ENCODE measurements at places on chromosomes 13 and 19.

- DNase-seq: no peak
These were observed 7.4 kb upstream of the ZNF428 start for GRCh38 chr19:43626838-43627237.

DNA sequence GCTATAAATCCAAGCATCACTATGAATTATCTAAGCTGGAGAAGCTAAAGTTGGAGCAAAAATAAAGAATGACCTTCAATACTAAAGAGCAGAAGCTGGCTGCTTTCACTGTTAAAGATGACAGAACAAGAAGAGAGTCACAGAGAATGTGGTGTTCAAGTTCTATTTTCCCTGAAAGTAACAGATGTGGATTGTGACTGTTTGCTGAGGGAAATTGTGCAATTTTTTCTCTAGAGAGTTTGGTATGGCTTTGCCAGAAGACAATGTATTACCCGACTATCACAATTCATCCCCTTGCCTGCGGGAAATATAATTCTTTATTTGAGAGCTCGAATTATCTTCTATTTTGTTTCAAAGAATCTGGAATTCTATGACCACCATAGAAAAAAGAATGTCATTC is 83.1 kb downstream of the TNFSF13B start:
- no peak for DNase-seq

GRCh38 chr19:695352-695949 is at the start of gene PRSS57:
TSS of gene PRSS57 (minus strand) at chr19:695452. CDS start at chr19:695430, 22 bp downstream.
- DNase-seq: no peak

GRCh38 chr19:23823952-23824389 is 65.3 kb upstream of the ZNF681 start:
- DNase-seq: no peak

GRCh38 chr13:98443329-98443728 is 133.6 kb downstream of the STK24 start:
- no peak for DNase-seq

GRCh38 chr19:50377517-50377916 is 1.3 kb downstream of the NR1H2 start:
- DNase-seq: no peak

DNA sequence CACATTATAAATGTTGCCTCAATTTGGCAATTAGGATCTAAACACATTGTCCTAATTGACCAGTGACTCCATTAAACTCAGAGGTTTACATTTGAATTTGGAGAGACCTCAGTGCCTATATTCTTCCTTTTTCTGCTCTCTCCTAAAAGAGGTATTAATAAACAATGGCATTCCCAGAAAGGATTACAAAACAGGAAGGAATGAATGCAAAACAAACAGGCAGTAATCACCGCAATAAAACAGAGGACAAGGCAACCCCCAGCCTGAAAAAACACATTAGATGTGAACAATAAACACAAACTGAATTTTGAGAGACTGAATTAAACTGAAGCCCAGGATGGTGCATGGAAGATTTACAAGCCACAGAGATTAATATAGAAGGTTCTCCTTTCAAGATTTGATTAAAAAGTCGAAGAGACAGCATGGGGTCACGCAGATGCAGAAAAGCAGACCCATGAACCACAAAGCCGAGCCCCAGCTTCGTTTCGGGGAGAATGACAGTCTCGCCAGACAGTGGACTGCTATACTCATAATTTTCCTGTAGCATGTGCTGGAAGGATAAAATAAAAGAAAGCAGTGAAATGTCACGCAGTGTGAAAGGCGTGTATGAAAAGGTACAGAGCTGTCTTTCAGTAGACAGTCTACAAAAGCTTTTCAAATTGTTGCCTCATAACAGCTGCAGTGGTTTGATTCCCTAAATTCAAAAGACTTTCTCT is 503.0 kb downstream of the LIG4 start:
- no peak for DNase-seq

DNA sequence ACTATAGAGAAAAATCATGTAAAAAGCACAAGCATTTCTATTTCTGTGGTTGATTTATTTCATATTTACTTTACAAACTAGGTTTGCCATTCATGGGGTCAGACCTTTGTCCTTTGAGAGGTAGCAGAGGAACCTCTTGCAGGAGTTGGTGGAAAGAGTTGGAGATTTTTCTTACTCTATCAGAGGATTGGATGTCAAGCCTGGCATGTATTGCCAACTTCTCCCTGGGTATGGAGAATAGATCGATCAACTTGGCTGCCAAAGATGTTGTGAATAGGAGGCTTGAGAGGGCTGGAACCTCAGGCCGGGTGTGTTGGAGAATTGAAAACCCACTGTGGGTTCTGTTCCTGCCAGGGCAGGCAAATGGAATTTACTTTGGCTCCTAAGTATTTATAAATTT is 81.2 kb downstream of the WDFY2 start:
- no peak for DNase-seq

- no peak for DNase-seq
These were observed 2.1 kb upstream of the SLC27A5 start for GRCh38 chr19:58513694-58514563.

- no peak for DNase-seq
These were observed 26.6 kb upstream of the CALM3 start for GRCh38 chr19:46574533-46574932.

DNA sequence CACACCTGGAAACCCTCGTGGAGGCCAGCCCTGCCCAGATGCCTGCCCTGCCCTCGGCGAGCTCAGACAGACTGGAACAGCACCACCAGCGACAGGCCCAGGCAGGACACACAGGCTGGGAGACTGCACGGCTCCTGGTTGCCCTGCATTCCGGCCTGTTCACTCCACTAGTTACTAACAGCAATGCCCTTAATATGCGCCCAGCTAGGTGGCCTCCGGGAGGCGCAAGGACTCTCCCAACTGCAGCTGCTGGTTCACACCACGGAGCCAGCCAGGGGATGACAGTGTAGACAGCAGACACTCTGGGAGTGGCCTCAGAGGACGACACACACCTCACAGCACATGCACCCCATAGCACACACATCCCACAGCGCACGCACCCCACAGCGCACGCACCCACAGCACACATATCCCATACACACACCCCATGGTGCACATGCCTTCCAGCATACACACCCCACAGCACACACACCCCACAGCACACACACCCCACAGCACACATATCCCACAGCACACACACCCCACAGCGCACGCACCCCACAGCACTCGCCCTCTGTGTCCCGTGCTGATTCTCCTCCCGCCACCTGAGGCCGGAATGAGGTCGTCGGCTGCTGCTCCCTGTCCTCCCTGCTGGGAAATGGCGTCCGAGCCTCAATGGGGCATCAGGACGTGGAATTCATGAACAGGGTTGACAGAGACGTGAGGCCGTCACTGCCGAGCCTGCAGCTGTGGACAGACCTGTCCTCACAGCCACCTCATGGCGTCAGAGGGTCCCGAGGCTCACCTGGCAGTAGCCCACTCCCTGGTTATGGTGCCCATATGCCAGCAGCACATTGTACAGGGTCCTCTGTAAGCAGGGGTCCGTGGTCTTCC is 13.6 kb downstream of the GRTP1 start:
- no peak for DNase-seq

DNA sequence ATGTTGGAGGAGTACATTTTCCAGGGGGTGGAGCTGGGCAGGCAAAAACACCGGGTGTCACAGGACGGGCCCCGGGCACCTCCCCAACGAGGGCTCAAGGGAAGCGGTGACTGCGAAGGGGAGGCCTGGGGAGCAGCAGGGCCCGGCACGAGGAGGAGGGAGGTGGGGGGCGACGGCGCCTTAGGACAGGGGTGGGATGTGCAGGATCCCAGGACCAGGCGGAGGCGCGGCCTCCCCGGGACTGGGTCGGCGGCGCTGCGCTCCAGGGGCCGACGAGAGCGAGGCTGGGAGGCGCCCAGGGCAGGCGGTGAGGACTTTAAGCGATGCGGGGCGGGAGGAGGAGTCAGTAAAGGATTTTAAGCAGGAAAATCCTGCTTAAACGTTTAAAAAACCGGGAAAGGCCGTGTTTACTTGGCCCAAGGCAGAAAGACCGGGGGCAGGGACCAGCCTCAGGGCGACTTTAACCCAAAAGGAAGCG is 427 bp downstream of the ZNF160 start:
- DNase-seq: no peak

- no peak for DNase-seq
These were observed 110.8 kb upstream of the C1QTNF9B start for GRCh38 chr13:24007979-24008620.

- no peak for DNase-seq
These were observed 93.3 kb downstream of the PIBF1 start for GRCh38 chr13:72875233-72875632.

GRCh38 chr19:46717716-46718143 is 816 bp upstream of the PRKD2 start:
- DNase-seq: no peak

- DNase-seq: no peak
These were observed 5.9 kb downstream of the NFKBIB start for GRCh38 chr19:38905620-38906019.

GRCh38 chr19:17337675-17338432 is 501 bp downstream of the GTPBP3 start:
- no peak for DNase-seq

GRCh38 chr19:12075538-12076139 is 11.1 kb downstream of the ZNF844 start:
- DNase-seq: no peak

GRCh38 chr19:35389192-35389861 is 18.5 kb downstream of the GPR42 start:
- DNase-seq: no peak

- DNase-seq: no peak
These were observed 322.5 kb upstream of the ZNF507 start for GRCh38 chr19:32022731-32023563.

Data from esophagus squamous epithelium (tissue), 5 donors.